ENCODE measurements at places on chromosomes 3 and 15.

DNA sequence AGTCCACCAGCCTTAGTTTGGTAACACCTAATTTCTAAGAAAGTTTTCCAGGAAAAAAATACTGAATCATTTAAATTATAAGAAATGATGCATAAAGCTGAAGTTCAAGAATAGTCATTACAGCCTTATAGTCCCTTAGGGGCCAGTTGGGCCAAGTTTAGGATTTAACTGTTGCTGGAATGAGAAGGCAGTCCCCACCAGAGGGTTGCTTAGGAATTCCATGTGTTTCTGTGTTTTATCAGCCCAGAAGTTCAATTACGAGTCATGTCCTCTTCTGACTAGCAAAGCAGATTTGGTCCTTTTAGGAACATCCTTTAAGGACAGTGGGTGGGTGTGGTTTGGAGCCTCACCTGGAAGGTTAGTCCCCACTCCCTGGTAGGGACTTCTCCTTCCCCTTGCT is 57.0 kb upstream of the NR2E3 start:
- DNase-seq: no peak

GRCh38 chr15:70789213-70789612 is 25.9 kb upstream of the UACA start:
- no peak for DNase-seq

- DNase-seq: no peak
Observed at GRCh38 chr15:65343374-65343981, 34.3 kb downstream of the IGDCC3 start.

DNA sequence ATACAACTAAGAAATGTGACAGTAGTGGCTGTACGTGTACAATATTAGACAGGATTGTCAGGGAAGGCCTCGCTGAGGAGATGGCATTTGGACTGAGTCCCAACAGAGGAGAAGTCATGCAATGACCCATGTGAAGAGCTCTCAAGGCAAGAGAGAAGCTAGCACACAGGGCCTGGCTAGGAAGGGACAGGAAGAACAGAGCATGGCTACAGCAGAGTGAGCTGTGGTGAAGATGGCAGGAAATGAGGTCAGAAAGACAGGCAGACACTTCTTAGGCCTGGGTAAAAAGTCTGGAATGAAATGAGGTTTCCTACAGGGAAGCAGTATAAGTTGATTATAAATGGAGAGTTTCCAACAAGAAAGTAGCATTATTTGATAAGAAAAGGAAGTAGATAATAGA is 33.2 kb upstream of the LEKR1 start:
- DNase-seq: no peak

GRCh38 chr15:86157606-86158293 is 78.1 kb downstream of the AGBL1 start:
- DNase-seq: no peak

DNA sequence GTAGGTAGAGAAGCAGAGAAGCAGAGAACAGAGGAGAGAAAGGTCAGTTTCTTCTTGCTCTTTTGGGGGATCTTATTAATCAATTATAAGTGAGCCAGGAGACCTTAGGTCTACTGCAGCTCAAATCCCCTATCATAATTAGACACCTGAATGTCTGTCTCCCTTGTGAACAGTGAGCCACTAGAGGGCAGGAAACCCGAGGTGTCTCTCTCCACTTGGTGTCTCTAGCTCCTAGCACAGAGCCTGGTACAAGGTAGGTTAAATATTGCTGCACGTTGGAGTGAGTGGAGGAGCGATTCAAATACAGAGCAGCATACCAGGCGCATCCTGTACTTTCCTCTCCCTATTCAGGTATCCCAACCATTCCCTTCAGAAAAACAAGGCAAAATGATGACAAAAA is 2.0 kb upstream of the ST8SIA2 start:
- no peak for DNase-seq

- no peak for DNase-seq
Observed at GRCh38 chr3:169110633-169111032, 552.9 kb downstream of the MECOM start.

GRCh38 chr15:52532427-52532826 is 3.7 kb upstream of the MYO5A start:
- no peak for DNase-seq

DNA sequence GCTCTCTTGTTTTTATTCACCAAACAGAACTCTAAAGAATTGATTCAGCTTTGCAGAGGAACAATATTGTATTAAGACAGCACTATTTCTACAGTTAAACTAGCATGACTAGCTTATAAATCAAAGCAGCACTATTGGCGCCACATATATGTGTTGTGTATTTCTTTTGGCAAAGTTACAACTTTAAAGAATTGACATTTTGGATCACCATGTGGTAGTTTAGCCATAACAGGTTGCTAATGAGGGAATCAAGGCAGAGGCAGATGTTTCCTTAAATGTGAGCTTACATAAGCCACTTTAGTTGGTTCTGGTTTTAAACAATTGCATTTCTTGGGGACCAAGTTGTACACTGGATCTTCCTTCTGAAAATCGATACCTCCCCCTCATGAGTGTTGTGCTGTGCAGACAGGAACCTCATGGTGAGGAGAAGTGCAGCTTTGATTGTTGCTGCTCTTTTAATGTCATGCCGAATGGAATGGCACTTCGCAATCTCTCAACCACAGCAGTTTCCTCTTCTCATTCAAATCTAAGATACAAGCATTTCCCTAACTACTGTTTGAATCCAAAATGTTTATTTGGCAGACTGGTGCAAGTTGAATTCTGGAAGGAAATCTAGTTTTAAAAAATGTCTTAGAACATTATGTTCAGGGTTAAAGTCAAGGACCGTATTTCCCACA is 151.2 kb downstream of the MYRIP start:
- no peak for DNase-seq

DNA sequence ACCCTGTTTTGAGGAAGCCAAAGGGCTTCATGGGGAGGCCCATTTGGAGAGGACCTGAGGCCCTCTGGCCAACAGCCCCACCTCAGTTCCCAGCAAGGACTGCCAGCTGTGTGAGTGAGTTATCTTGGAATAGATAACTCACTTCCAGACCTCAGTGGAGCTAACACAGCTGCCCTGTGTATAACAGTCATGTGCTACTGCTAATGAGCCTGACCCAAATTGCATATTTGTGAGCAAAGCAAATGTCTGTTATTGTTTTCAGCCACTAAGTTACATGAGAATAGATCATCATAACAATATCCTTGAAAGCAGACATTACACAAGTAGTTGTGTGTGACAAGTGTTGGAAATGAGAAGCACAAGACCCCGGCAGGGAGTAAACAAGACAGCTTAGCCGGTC is 355.8 kb downstream of the MCTP2 start:
- DNase-seq: no peak

DNA sequence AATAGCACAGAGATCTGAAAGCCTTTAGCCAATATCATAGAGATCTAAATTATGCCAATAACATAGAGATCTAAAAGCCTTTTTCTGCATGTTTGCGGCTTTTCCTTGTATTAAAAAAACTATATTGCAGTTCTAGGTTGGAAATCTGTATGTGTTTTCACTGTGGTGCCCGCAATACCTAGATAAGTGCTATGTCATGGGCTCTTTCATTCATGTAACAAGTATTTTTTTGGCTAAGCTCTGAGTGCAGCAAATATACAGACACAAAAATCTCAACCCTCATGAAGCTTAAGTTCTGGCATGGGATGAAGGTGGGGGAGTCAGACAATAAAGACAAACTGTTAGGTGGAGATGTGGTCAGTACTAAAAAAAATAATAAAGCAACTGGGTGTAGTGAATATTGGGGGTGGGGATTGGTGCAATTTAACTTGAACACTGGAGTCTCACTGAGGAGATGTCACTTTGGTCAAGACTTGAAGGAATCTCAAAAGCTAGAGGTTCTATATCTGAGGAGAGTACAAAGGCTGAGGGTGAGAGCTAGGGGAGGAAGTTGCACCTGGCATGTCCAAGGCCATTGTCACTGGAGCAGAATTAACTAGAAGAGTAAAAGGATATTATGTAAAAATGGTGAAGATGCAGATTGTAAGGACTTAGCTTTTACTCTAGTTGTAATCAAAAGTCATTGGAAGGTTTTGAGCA is 973 bp downstream of the BUB1B start:
- DNase-seq: no peak

DNA sequence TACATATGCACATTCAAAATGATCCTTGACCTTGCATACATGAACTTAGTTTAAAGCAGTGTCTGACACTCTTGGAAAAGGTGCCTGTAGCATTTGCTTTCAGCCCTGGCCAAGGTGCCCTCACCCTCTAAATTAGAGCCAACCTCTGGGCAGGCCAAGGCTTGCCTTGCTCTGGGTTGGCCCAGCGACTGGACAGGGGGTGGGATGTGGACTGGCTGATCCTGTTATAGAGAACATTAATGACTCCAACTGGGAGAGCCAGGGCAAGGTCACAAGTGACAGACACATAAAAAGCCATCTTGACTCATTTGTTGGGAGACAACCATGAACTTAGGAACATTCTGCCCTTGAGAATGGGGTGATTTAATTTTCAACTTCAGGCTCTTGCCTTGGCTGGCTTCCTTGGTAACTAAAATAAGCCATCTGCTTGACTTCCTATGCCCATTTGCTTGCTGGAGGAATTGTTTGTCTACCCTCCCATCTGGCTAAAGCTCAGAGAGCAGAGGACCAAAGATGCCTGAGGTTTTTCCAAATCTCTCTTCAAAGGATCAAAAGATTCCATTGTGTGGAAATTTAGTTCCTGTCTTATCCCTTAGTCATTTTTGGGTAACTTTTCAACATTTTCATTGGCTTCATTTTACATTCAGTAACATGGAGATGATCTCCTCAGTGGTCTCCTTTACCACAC is 403.7 kb downstream of the SOX2 start:
- no peak for DNase-seq

- no peak for DNase-seq
Observed at GRCh38 chr3:99823723-99824711, 6.4 kb downstream of the CMSS1 start.

GRCh38 chr15:90686435-90687218 is 30.5 kb upstream of the BLM start:
- no peak for DNase-seq

DNA sequence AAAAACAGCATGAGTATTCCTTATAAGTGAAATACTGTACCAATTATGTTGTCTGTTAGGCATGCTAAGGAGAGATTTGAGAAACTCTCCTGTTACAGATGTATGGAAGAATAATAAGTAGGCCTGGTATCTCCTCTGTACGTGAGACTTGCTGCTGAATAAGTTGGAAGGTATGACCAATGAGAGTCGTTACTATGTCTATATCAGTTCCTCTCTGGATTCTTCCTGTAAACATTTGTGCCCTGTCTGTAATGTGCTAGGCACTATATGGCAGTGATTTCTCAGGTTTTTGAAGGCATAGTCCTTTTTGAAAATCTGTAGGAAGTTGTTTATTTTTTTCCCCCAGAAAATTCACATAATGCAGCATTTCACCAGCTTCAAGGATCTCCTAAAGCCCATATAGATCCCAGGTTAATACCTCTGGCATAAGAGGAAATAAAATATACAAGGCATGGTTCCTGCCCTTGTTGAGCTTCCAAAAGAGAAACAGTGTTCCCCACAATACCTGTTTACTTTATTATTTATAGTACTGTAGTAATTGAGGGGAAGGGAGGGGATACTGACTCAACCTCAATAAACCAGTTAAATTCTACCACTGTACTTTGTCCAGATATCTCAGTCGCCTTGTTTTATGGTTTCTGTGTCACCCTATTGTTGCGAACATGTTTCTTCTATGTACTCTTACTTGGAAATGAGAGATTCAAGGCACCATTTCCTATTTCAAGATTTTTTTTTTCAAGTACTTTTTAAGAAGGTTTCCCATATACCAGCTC is 28.6 kb downstream of the MAP2K5 start:
- no peak for DNase-seq

GRCh38 chr3:139317660-139318430 is 26.0 kb upstream of the MRPS22 start:
- no peak for DNase-seq

DNA sequence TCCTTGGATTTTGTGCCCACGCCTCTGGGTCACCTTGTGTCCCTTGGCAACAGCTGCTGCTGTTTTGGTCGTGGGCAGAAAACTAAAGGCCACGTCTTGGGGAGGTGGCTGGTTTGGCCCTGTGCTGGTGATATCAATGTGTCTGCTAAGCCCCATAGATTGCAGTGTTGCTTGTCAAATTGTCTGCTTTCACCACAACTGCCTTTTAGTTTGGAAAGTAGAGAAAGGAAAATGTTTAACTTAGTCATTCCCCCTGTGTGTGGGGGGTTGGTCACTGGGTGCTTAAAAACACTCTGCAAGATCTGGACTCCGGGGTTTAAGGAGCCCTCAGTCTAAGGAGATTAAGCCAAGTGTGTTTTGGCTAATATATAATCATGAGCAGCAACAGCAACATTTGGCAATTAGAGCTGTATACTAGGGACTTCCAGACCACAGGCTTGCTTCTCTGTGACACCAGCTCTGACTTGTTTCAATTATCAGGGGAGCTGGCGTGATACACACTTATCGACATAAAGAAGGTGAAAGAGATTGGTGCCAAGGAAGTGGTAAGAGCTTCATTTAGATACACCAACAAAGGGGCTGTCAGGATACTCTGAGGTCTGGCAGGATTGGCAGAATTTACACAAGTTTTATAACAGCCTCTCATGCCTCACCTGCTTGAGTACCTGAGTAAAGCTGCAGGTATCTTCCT is 3.5 kb downstream of the SMAD3 start:
- no peak for DNase-seq

- no peak for DNase-seq
Observed at GRCh38 chr3:121894301-121894990, at the start of gene SLC15A2. Gene SLC15A2, plus strand, starts transcription at chr3:121894401. Its CDS starts 76 bp downstream, at chr3:121894477.

DNA sequence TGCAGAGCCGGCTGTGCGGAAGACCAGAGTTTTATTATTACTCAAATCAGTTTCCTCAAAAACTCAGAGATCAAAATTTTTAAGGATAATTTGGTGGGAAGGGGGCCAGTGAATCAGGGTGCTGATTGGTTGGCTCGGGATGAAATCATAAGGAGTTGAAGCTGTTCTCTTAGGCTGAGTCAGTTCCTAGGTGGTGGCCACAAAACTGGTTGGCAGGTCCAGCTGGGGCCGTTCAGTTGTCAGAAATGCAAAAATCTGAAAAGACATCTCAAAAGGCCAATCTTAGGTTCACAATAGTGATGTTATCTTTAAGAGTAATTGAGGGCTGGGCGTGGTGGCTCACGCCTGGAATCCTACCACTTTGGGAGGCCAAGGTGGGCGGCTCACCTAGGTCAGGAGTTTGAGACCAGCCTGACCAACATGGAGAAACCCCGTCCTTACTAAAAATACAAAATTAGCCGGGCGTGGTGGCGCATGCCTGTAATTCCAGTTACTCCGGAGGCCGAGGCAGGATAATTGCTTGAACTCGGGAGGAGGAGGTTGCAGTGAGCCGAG is 2.3 kb upstream of the ZNF589 start:
- no peak for DNase-seq

DNA sequence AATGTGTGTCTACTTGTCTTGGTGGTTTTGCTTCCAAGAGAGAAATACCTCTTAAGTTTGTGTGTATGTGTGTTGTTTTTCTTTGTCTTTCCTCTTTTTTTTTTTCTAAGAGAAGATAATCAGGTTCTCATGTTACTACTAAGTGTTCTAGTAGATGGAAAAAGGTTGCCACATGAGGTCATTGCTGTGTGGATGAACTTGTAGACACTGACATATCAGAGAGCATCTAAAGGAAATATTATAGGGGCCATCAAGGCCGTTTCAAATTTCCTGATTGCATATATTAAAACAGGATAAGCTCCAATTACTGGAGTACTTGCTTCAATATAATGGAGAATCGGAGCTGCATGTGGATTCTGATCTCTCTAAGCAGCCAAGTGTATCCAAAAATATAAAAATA is 747.5 kb downstream of the NR2F2 start:
- no peak for DNase-seq
